ENCODE measurements at places on chromosomes 7 and 10.

- no peak for DNase-seq
Observed at GRCh38 chr7:115004121-115004520, 82.2 kb downstream of the MDFIC start.

GRCh38 chr10:62610649-62611229, 193.8 kb upstream of the ADO start:
- peak; percentile 84 for DNase-seq

DNA sequence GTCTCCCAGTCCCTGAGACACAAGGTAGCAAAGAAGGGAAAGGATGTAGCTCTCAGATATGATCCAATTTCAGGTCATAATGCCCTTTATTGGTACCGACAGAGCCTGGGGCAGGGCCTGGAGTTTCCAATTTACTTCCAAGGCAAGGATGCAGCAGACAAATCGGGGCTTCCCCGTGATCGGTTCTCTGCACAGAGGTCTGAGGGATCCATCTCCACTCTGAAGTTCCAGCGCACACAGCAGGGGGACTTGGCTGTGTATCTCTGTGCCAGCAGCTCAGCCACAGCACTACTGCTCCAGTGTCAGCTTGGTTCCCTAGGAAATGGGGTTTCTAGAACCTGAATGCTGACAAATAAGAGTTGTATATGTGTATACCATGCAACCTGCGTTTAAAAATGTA, 74.6 kb upstream of the PRSS58 start:
- DNase-seq = no peak

- DNase-seq = no peak
Observed at GRCh38 chr7:28678431-28678965, 266.2 kb downstream of the CREB5 start.

DNA sequence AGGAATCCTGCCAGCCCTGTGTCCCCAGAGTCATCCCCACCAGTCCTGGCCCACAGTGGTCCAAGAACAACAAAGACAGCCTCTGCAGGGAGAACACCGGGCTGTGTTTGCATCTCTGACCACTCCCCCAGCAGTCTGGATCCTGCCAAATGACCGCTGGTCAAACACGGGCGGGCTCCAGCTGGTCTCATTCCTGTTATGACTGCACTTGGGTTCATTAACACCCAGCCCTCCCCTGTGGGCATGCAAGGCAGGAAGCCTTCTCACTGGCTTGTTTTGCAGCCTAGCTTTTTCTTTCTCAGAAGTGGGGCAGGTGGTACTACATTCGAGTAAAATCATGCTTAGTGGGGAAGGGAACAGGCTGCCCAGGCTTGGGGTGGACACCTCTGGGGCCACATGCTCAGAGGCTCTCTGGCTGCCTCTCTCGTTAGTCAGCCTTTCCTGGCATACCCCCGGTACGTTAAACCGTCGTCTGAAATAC, 190.0 kb downstream of the PLXNA4 start:
- no peak for DNase-seq

DNA sequence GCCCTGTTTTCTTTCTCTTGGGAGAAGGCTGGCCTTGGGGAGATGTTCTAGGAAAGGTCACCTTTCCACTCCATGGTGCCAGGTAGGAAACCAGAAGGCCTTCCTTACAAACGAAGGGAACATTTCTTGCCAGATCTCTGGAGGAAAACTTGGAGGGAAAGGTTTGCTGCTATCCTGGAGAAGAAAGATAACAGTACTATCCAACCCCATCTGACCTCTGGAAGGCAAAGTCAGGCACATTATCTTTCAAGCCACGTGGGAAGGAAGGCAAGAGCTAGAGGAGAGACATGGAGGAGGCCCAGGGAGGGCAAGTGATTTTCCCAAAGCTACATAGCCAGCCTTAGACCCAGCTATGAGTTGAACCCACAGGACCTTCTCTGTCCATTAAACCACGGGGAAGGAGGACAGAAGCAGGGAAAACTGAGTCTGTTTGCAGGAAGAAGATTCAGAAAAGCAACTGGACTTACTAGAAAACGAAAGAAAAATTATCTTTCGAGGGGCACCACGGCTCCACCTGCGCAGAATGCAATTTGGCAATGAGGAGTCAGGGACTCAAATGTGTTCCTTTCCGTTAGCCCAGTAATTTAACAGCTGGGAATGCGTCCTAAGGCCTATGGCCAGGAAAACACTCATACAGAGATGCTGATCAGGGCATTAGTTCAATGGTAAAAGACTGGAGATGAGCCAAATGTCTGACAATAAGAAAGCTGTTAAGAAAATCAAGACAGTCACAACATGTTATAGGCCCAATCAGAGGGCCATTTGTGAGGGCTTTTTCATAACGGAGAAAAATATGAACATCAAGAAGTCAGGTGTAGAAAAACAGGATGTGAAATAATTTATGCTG, 32.0 kb upstream of the PSAP start:
- DNase-seq = no peak

DNA sequence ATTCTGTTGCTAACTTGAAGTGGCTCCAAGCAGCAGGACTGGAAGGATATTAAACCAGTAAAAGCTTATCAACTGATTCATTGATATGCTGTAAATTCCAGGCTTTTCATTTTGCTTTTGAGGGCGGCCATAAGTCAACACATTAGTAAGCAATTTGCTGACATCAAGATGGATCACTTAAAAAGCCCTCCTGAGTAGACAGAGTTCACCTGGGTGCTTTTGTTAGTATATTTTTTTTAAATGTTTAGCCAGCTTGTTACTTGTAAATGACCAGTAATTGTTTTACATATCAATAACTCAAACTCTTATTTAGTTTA, 26.5 kb downstream of the RNF32 start:
- DNase-seq = no peak

GRCh38 chr10:132555648-132556575, 18.3 kb downstream of the INPP5A start:
- no peak for DNase-seq

GRCh38 chr10:16001581-16001980, 141.3 kb upstream of the MINDY3 start:
- no peak for DNase-seq
